ENCODE measurements at places on chromosomes 12 and 14. TPM values are rescaled to one million over a fixed set of nuclear protein-coding genes. Genes with fewer than 3 reads are reported as not detected.

- DNase-seq: no peak
Observed at GRCh38 chr12:92844151-92844763, 84.8 kb downstream of the EEA1 start.

DNA sequence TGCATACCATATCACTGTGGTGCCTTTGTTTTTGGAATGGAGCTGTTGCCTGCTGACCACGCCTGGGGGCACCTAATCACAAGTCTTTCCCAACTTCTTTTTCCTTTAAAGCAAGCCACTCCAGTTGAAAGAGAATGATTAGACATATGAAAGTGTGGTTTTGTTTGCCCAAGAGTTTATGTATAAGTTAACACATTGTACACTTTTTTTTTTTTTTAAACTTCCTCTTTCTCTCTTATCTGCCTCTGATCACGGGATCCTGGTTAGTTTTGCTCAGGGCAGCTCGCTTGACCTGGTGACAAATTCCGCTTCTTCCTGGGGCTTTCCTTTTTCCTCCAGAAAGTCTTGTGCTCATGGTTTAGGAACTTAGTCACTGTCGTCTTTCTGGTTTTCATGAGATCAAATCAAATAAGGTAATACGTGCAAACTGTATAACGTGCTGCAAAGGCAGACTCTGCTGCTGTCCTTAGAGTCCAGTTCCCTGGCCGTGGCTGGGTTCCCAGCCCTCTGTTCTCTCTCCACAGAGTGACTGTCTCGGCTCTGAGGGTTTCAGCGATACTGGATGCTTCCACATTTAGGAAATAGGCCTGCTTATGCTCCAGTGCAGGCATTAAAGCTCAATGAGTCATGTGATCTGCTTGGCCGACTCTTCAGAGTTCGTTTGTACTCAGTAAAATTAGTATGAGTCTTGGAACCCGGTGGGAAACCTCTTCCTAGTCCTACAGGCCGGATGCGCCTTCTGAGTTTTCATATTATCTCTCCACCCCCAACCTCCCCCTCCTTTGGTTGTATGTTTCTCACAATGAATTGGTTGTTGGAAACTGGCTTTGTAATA, 15.2 kb downstream of the RASSF3 start:
- DNase-seq: no peak

Gene ALX1
- not detected for total RNA-seq

Gene FICD
- total RNA-seq: 6.1 TPM

DNA sequence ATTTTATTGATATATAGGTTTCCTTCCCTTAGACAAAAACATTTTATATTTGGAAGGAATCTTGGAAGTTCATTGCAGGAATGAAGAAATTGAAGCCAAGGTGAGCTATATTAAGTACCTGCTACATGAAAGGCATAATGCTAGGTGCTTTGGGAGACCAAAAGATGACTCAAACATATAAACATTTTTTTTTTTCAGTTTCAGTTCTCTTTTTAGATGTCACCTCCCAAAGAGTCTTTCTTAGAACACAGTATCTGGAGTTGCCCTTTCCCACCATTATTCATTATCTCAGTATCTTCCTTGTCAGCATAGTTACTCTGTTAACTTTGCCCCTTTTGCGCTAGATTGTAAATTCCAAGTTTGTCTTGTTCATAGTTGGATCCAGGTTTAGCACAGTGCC, 1.1 kb downstream of the LIN52 start:
- no peak for DNase-seq

Gene USP30
- total RNA-seq: 9.0 TPM

Gene HPD
- total RNA-seq: not detected

Gene RPGRIP1
- total RNA-seq: not detected

Gene PDE3A
- not detected for total RNA-seq
